ENCODE measurements at places on chromosomes 3 and 15. TPM values are rescaled to one million over a fixed set of nuclear protein-coding genes. Genes with fewer than 3 reads are reported as not detected.

GRCh38 chr3:45163481-45163880, 17.3 kb upstream of the CDCP1 start:
- DNase-seq, result no peak

GRCh38 chr3:169694117-169694516, 30.6 kb upstream of the MECOM start:
- DNase-seq, result no peak

DNA sequence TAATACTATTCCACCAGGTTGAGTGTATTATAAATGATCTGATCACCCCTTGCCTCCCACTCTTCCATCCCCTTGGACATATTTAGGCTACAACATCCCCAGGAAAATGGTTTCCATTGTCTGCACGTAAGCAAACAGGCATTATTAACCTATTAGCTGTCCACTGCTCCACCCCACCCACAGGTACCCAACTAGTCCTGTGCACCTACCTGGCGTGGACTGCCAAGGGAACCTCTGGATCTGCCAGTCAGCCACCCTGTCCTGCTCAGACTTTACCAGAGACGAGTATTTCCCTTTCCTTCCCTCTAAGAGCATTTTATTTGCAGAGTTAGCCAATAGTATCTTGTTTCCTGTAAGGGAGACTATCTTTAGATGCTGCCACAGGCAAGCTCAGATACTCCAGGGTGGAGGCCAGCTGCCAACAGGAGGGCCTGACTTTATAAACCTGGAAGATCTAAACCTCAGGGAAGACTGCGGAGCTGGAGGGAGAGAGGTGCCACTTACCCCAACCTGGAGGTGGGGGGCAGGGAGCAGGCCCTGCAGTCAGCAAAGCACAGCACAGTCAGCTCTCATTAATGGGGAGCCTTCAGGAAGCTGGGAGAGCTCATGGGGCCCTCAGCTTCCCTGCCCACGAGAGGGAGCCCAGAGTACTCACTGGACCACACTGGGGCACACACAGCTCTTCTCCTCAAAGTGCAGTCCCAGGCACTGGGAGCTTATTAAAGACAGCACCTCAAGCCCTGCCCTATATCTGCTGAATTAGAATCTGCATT, at the start of gene CX3CR1:
CX3CR1 (minus strand) TSS at position 292 of the 773 bp plus-strand sequence. CDS start 13,527 bp downstream, outside the sequence.
- DNase-seq, result no peak

- DNase-seq, result no peak
Measured at GRCh38 chr3:58728723-58729122, 62.1 kb upstream of the FAM3D start.

DNA sequence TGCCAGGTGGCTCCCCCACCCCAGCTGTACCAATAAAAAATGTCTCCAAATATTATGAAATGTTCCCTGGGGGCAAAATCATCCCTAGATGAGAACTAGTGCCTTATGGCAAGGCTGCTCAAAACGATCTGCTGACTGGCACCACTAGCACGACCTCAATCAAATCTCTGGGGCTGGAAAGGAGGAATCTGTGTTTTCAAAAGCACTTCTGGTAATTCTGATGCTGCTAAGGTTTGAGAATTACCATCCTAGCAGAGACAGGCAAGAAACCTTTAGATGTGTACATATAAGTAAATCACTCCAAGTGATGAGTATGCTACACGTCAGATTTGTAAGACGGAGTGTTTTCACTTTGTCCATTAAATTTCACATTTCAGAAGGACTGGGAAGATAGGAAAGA, 360.1 kb upstream of the THRB start:
- DNase-seq, result no peak

The PPARG gene
- 22.1 TPM for total RNA-seq

The SRPRB gene
- 83.0 TPM for total RNA-seq

Data from Caco-2 (cell line).